ENCODE measurements at places on chromosomes 16 and 17. TPM values are rescaled to one million over a fixed set of nuclear protein-coding genes. Genes with fewer than 3 reads are reported as not detected.

Gene MYH2
- total RNA-seq = 1,036 TPM

Gene CCDC200
- total RNA-seq = not detected

Gene EVI2A
- total RNA-seq = 1.4 TPM

Gene OTOP3
- 1.4 TPM for total RNA-seq

Gene ST6GALNAC2
- total RNA-seq = 11.7 TPM

Gene ADAP2
- 5.5 TPM for total RNA-seq

Gene CUEDC1
- total RNA-seq = 24.8 TPM

Gene MPP2
- total RNA-seq = 4.6 TPM

Gene PLEKHH3
- total RNA-seq = 38.9 TPM

Gene MPV17L
- total RNA-seq = 14.8 TPM

Gene C16orf92
- not detected for total RNA-seq

Gene CLDN7
- 22.2 TPM for total RNA-seq
